ENCODE measurements at places on chromosomes 6 and 20.

- no peak for DNase-seq
Observed at GRCh38 chr20:15164726-15165125, 827.3 kb upstream of the FLRT3 start.

GRCh38 chr20:32674362-32674789, 635 bp upstream of the C20orf203 start:
- peak; percentile 47 for DNase-seq

DNA sequence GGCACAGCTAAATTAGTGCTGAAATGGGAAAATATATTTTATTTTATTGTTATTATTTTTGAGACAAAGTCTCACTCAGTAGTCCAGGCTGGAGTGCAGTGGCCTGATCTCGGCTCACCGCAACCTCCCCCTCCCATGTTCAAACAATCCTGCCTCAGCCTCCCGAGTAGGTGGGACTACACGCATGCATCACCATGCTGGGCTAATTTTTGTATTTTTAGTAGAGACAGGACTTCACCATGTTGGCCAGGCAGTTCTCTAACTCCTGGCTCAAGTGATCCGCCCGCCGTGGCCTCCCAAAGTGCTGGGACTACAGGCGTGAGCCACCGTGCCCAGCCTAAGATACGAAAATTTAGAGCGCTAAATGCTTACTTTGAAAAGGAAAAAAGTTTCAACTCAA, 4.8 kb downstream of the RAB23 start:
- no peak for DNase-seq

DNA sequence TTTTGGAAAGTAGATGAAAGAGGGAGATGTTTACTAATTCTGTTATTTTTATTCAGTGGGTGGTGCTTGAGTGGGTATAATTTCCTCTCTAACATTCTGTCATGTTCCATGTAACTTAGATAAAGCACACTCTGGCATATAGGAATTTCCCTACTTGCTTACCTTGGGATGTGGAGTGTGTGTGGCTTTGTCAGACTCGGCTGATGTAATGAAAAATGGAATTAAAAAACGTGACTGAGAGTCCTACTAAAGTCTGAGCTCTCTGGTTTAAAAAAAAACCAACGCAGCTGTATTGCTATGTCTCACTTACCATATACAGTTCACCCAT, 98.3 kb downstream of the JARID2 start:
- no peak for DNase-seq

GRCh38 chr6:24935366-24936152, at the start of gene RIPOR2:
TSS of gene RIPOR2 (minus strand) at chr6:24935960. CDS start at chr6:24935898, 62 bp downstream.
- peak; percentile 66 for DNase-seq

- no peak for DNase-seq
Observed at GRCh38 chr20:48096212-48096875, 311.1 kb upstream of the SULF2 start.

- no peak for DNase-seq
Observed at GRCh38 chr20:51760905-51761546, 7.2 kb downstream of the ATP9A start.

GRCh38 chr6:24827970-24828369, 29.3 kb upstream of the ARMH2 start:
- DNase-seq = no peak

GRCh38 chr6:106549521-106549920, 79.8 kb downstream of the RTN4IP1 start:
- DNase-seq = no peak

GRCh38 chr6:3835055-3835731, 14.0 kb upstream of the FAM50B start:
- no peak for DNase-seq

Data from stimulated activated naive CD4-positive, alpha-beta T cell treated with Interleukin-2 at 50 U/mL for 16 hours (primary cell).